Activated naive CD8-positive, alpha-beta T cell treated with anti-CD3 and anti-CD28 coated beads, Interleukin-2, amount 50 U/mL, for 24 hours (primary cell): ENCODE measurements at places on chromosomes 2 and 18.

GRCh38 chr2:85257970-85258605, 69.7 kb downstream of the TGOLN2 start:
- DNase-seq: no peak

GRCh38 chr2:206721256-206721920, 3.2 kb upstream of the DYTN start:
- no peak for DNase-seq

GRCh38 chr2:238376884-238377391, 49.8 kb upstream of the ASB1 start:
- no peak for DNase-seq

GRCh38 chr18:5309888-5310470, 14.5 kb upstream of the ZBTB14 start:
- DNase-seq: no peak
